ENCODE measurements at places on chromosomes 1 and 21.

DNA sequence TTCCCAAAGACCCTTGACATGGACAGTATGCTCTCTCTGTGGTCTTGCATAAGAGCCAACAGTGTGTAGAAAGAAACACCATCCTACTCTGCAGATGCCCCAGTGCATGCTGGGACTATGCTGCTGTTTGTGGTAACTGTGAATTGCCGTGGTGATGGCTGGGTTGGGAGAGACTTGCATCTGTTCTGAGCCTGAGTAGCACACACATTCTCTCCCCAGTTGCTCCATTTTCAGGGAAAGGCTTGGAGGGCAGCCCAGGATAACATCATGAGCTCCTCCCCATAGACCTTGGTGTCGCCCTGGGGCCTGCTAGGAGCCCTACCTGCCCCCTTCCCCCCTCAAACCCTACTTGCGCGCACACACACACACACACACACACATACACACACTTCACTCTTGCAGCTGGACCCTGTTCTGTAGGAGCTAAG lies 120.9 kb upstream of the IPO9 start:
- no peak for DNase-seq

DNA sequence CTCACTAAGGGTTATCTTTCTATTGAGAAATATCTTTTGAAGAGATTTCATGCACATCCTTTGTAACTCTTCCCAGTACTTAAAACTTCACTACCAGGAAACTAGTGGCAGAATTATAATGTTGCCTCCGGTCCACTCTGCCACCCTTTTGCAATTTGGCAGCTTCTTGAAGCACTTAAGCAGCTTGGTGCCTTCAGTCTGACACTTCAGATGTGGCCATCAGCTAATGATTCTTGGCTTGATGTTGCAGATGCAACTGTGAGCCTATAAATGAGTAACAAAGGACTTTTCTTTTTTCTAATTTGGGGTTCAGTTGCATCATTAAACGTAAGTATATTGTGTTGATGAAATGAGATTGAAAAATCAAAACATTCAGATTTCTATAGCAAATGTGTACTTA lies 187.5 kb upstream of the C21orf91 start:
- no peak for DNase-seq

DNA sequence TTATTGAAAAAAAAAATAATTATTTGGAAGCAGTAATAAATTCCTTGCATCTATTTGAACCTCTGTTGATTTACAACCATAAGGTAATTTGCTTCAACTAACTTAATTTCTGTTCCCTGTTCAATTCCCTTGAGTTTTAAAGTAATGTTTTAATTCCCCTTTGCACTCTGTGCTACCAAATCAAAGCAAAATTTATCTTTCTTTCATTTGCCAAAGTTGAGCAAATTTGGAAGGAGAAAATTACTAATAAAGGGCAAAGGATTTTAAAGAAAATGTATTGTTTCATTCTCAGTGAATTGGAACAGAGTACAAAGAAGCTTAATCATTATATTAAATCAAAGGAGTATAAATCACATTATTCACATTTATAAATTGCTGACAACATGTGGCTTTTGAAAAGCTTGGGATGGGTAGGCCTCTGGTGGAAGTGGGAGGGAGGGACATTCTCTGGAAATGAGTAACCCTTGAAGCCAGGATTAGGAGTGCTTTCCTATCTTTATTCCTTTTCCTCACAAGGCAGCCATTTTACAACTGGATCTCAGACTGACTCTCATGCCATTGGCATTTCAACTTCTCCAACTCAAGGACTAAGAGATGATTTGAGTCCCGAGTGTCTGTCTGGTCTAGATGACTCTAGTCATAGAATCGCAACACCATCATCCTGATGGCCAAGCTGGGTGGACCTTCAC lies 331.6 kb upstream of the DUSP10 start:
- no peak for DNase-seq

GRCh38 chr1:171868217-171868803 lies 27.0 kb downstream of the DNM3 start:
- no peak for DNase-seq

DNA sequence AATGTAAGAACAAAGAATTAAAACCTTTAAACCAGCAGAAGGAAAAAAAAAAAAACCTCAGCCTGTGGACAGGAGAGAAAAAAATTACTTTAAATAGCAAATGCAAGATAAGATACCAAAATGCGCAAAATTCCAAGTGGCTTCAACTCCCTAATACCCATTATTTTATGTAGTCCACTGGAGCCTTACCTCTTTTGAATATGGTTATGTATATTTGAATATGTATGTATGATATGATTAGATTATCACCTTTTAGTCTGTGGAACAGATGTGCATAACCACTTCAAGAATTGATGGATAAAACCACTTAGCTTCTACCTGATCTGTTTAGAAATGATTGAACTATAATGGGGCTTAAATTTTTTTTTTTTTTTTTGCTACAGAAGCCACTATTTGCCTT lies 52.4 kb upstream of the C1orf115 start:
- DNase-seq, result no peak

DNA sequence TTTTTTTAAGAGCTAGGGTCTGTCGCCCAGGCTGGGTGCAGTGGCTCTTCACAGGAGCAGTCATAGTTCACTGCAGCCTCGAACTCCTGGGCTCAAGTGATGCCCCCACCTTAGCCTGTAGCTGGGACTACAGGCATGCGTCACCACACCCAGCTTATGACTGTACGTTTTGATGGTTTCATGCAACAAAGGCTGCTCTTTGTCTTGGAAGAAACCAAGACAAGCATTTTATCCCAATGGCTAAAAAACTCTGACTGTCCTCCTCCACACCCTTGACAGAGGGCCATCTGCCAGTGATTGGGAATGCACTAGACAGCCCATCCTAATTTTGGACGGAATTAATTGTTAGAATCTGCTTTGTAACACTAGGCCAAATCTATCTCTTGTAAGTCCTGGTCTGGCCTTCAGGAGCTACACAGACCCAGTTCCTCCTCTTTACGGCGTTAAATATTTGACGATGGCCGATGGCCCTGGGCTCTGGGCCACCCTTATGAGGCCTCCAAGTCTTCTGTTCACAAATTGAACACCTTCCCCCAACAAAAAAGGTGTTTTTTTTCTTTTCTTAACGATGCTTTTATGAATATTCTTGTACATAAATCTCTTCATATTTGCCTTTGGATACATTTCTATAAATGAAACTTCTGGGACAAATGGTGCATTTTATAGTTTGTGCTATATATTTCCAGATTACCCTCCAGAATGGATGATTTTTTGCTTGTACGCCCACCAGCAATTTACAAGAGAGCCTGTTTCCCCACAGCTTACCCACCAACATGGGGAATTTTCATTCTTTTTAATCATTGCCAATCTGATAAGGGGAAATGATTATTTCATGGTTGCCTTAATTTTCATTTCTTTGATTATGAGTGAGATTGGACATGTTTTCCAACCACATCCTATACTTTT lies 104.8 kb upstream of the SLC25A33 start:
- no peak for DNase-seq

DNA sequence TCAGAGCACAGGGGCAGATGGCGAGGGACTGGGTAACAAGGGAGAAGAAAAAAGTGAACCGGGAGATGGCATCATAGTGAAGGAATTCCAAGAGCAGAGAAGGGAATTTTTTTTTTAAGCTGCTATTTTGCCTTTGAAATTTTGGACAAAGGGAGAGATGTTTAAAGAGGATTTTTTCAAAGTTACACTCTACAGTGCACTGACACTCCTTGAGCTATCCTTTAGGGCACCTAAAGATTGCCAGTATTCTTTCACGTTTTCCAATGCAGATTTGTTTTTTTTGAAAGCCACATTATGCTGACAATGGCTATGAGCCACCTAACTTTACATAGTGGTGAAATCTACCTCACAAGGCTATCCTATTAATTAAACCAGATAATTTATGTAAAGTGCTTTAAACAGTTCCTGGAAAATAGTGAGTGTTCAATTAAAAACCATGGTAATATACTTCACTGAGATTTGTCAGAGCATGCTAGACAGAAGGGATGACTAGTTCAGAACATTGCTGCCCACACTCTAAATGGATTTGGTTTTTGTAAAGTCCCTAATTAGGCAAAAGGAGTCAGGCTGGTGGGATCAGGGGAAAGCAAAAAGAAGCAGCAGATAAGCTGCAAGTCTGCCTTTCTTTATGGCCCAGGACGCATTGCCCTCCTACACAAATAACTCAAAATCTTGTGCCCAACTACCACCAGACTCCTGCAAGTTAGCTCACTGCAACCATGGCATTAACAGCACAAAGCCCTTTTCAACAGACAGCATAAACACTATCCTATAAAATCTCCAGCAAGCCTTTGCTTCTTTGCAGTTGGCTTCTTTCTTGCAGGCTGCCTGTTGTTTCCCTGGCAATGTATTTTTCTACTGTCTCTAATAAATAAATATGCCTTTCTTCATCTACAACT lies 53.9 kb downstream of the PRDX6 start:
- no peak for DNase-seq

- DNase-seq, result no peak
Measured at GRCh38 chr1:66176012-66176715, 357.8 kb upstream of the SGIP1 start.

DNA sequence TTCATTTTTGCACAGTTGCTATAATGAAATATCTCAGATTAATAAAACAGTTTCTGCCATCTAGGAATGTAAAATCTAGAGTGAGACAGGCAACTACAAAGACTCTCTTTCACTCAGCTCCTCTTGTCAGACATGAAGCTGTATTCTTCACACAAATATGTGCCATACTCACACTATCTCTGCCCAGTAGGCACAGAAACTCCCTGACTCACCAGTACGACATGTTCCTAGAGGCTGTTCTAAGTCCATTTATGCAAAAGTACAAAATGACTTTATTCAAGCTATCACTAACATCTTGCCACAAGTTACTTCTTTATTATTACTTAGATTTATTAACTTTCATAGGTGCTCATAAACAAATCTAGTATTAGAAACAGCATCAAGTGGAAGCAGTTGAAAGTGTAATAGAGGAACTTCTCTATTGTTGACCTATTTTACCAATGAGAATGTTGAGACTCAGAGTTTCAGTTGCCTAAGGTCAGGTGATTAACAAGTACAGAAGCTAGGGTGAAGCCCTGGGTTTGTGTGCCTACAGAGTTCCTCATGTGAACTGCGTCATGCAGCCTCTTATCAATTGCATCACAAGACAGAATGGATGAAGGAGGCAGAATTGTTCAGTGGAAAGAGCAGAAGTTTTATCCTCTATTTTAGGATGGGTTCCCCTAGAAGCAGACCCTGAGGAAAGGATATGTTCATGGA lies 98.9 kb downstream of the RGS2 start:
- DNase-seq, result no peak

DNA sequence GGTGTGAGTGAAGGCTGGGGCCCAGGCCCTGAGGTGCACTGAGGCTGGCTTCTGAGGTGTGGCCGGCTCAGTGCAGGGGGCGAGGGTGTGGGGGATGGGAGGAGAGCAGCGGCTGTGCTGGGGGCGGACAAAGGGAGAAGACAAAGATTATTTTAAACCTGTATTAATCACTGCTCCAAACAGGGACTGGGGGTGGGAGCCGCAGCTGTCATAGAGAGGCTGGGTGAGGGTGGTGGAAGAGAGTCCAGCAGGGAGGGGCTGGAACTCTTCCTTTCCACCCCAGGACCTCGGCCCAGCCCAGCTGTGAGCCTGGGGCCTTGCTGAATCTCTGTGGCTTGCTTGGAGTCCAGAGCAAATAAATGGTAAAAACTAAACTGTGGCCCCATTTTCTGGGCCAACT lies 106.9 kb downstream of the KCND3 start:
- no peak for DNase-seq

GRCh38 chr1:211338224-211338620 lies 11.6 kb downstream of the TRAF5 start:
- no peak for DNase-seq

- peak; percentile 22 for DNase-seq
Measured at GRCh38 chr1:223771814-223772770, 59.8 kb downstream of the CAPN2 start.

- DNase-seq, result no peak
Measured at GRCh38 chr1:203839081-203839480, 22.3 kb upstream of the SNRPE start.

- DNase-seq, result no peak
Measured at GRCh38 chr1:216140730-216141524, 282.3 kb downstream of the USH2A start.

- DNase-seq, result no peak
Measured at GRCh38 chr1:172887162-172887561, 163.6 kb downstream of the TNFSF18 start.

DNA sequence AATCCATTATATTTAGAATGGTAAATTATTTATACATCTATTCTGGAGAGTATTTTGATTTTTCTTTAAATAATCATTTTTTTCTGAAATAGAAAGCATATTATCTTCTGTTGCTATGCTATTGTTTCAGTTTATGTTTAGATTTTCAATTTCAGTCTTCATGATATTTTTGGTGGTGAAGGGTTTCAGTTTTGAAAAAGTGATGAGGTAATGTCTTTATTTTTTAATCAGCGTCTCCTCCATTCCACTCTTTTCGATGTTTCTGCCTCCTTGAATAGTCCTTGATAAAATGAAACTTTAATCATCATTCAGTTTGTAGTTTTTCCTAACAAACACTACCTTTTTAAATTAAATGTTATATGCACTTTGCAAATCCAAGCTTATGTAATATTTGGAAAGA lies 428.6 kb downstream of the PTPRC start:
- no peak for DNase-seq

- no peak for DNase-seq
Measured at GRCh38 chr1:20311289-20311688, 20.6 kb downstream of the VWA5B1 start.

DNA sequence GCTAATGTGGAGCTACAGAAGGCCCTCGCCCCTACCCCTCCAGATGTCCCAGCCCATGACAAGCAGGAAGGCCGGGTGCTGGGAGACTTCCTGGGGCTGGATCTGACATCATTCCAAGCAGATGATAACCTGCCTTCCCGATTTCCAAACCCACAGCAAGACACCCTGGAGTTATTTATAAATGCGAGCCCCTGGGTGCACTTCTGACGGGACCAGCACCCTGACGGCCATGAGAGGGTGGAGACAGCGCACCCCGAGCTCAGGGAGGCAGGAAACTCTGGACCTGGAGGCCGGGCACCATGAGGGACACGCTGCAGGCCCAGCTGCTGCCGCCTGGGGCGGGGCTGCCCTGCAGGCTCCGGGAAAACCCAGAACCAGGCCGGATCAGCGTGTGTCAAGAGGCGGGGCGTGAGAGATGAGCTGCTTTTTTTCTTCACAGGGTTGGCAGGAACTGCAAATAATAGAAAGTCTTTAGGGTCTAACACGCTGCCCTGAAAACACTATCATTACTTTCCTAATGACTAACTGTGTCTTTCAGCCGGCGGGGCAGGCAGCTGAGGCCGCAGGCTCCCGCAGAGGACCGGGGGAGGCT lies 2.5 kb upstream of the PCBP3 start:
- DNase-seq, result no peak

DNA sequence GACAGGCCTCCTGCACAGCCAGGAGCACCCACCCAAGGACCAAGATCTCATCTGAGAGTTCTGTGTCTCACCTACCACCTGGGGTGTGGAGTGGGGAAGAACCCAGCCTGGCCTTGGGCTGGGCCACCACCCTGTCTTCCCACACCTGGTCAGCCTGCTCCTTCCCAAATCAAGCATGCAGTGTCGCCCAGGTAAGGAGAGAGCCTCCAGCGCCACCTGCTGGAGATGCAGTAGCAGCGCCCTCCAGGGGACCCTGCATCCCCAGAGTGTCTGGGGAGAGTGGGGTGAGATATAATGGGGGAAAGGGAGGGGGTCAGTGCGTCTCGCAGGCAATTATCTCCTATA lies 32.3 kb downstream of the KIAA2013 start:
- peak; percentile 79 for DNase-seq
